SJSA1 (cell line): ENCODE measurements at places on chromosomes 2 and 18.

DNA sequence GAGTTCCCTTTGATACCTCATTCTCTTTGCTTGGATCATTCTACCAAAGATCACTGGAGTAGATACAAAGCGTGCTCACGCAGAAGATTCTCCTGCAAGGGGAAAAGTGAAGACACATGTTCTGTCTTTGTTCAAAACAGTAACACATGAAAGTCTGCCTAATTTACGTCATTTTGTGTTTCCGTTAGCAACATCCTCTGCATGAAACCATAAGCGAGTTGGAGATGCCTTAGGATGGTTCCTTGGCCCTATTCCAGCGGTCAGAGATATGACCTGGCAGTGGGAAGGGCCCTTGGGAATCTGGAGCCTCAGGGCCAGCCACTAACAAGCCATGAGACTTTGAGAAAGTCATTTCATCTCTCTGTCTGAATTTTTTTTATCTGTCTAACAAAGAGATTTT lies 180.9 kb upstream of the TWIST2 start:
- H3K4me1 ChIP-seq = no peaks in the 10 kb centered on the region
- DNase-seq = no peak
- H3K36me3 ChIP-seq = no peaks in the 10 kb centered on the region
- no peak overlapping the region for H3K27ac ChIP-seq
- no peaks in the 10 kb centered on the region; the same call in 1 of the 2 replicates for H3K27me3 ChIP-seq

GRCh38 chr2:164182116-164182627 lies 439.1 kb downstream of the GRB14 start:
- no peaks in the 10 kb centered on the region for H3K36me3 ChIP-seq
- no peaks in the 10 kb centered on the region for H3K4me1 ChIP-seq
- H3K4me3 ChIP-seq = no peak overlapping the region

DNA sequence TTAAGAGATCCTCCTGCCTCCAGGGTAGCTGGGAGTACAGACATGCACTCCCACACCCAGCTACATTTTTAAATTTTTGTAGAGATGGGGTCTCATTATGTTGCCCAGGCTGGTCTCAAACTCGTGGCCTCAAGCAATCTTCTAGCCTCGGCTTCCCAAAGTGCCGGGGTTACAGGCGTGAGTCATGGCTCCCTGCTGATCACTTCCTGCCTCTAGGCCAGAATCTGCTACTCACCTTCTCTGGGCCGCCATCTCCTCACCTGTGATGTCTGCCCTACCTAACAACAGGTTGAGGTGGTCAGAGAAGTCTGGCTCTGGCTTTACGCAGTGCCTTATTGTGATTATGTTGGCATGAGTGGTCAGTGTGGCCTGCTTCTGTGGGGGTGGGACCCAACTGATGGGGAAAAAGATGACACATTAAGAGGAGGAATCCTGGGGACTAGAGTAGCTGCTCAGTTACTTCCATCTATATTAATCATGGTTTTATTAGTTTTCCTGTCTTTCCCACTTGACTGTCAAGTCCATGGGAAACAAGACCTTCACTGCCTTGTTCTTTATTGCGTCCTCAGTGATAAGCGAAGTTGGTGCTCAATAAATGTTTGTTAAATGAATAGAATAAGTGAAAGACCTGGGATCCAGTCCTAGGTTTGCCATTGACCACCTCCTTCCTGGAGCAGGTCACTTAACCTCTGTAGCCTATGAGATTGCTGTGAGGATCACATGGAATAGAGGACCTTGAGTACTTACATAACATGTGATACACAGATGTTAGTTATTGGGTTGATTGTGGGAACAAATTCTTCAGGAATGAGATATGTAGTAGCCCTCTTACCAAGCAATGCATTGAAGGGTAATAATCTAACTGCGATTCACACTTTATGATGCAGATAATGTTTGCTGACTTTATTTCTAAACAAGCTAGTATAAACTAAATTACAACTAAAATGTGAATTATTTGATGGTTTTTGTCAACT lies 15.7 kb downstream of the KCTD1 start:
- no peak overlapping the region for H3K4me3 ChIP-seq
- no peak overlapping the region for H3K27ac ChIP-seq
- no peak for DNase-seq

- no peaks in the 10 kb centered on the region for H3K36me3 ChIP-seq
- no peaks in the 10 kb centered on the region for H3K4me1 ChIP-seq
- H3K27me3 ChIP-seq = no peaks in the 10 kb centered on the region
- no peak overlapping the region for H3K4me3 ChIP-seq
- DNase-seq = no peak
Observed at GRCh38 chr2:64760128-64760527, 106.4 kb upstream of the SERTAD2 start.

GRCh38 chr2:201839727-201840126 lies 33.4 kb downstream of the CDK15 start:
- H3K27me3 ChIP-seq = no peaks in the 10 kb centered on the region
- no peak overlapping the region for H3K27ac ChIP-seq
- H3K36me3 ChIP-seq = no peaks in the 10 kb centered on the region
- H3K4me1 ChIP-seq = peaks cover 12% of the 10 kb centered on the region
- H3K4me3 ChIP-seq = no peak overlapping the region

DNA sequence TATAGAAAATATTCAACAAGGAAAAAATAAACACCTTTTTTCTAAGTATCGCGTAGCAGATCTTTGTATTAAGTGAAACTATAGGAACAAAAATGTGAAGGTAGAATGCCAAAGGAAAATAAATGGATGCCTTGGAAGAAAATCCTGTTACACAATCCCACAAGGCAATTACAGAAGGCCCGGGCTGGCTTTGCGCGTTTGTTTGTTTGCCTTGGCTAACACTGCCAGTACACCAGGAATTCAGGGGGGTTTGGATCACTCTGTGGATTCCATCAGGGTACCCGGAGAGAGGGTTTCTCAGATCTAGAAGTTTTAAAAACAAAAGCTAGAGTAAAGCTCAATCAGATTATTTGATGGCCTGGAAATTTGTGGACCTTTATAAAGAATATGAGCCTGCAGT lies 478.3 kb downstream of the FBXO15 start:
- DNase-seq = peak; percentile 39
- H3K4me1 ChIP-seq = peaks cover 10% of the 10 kb centered on the region
- H3K36me3 ChIP-seq = no peaks in the 10 kb centered on the region
- H3K4me3 ChIP-seq = no peak overlapping the region
- H3K27me3 ChIP-seq = no peaks in the 10 kb centered on the region
- peak overlapping the region; percentile 28; the same call in 1 of the 2 replicates for H3K27ac ChIP-seq

DNA sequence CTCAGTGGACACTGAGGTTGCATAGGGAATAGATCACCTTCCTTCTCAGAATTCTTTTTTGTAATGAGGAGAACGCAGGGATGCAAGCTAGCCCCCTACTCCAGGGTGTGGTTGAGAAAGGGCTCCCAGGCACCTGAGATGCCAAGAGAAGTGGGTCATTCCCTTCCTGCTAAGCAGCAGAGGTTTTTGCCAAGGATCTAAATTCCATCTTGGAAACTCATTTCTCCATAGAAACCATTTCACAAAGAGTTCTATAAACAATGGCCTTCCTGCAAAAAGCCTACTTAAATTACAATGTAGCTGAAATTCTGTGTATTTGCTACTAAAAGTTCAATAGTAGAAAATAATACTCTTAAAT lies 3.7 kb upstream of the PPP3R1 start:
- H3K4me1 ChIP-seq = peaks cover 48% of the 10 kb centered on the region
- no peak overlapping the region for H3K4me3 ChIP-seq
- peaks cover 8% of the 10 kb centered on the region for H3K36me3 ChIP-seq

GRCh38 chr2:47295131-47295980 lies 107.6 kb upstream of the MSH2 start:
- no peak overlapping the region for H3K27ac ChIP-seq
- no peak overlapping the region for H3K4me3 ChIP-seq
- H3K4me1 ChIP-seq = peaks cover 14% of the 10 kb centered on the region
- no peaks in the 10 kb centered on the region for H3K36me3 ChIP-seq
- no peak for DNase-seq

- H3K4me1 ChIP-seq = no peaks in the 10 kb centered on the region
- no peak overlapping the region for H3K27ac ChIP-seq
- no peak for DNase-seq
Observed at GRCh38 chr2:53818854-53819435, 32.1 kb downstream of the ERLEC1 start.

GRCh38 chr2:223945755-223946154 lies 620 bp upstream of the WDFY1 start:
- H3K27me3 ChIP-seq = no peaks in the 10 kb centered on the region
- no peak for DNase-seq
- H3K4me3 ChIP-seq = no peak overlapping the region
- peaks cover 19% of the 10 kb centered on the region for H3K36me3 ChIP-seq

- H3K4me1 ChIP-seq = no peaks in the 10 kb centered on the region
- no peaks in the 10 kb centered on the region for H3K36me3 ChIP-seq
- H3K4me3 ChIP-seq = no peak overlapping the region
- no peak for DNase-seq
- peaks cover 12% of the 10 kb centered on the region for H3K27me3 ChIP-seq
- no peak overlapping the region for H3K27ac ChIP-seq
Observed at GRCh38 chr2:240757086-240757614, 62.9 kb downstream of the KIF1A start.

- no peak for DNase-seq
- H3K27me3 ChIP-seq = no peaks in the 10 kb centered on the region
- H3K4me1 ChIP-seq = no peaks in the 10 kb centered on the region
- no peak overlapping the region for H3K27ac ChIP-seq
- H3K4me3 ChIP-seq = no peak overlapping the region
Observed at GRCh38 chr2:67070826-67071225, 326.3 kb upstream of the ETAA1 start.

- no peak for DNase-seq
- no peaks in the 10 kb centered on the region for H3K27me3 ChIP-seq
- no peak overlapping the region for H3K27ac ChIP-seq
- H3K4me3 ChIP-seq = no peak overlapping the region
- peaks cover 17% of the 10 kb centered on the region for H3K4me1 ChIP-seq
- peaks cover 41% of the 10 kb centered on the region for H3K36me3 ChIP-seq
Observed at GRCh38 chr18:58915006-58915799, 50.5 kb downstream of the ZNF532 start.

DNA sequence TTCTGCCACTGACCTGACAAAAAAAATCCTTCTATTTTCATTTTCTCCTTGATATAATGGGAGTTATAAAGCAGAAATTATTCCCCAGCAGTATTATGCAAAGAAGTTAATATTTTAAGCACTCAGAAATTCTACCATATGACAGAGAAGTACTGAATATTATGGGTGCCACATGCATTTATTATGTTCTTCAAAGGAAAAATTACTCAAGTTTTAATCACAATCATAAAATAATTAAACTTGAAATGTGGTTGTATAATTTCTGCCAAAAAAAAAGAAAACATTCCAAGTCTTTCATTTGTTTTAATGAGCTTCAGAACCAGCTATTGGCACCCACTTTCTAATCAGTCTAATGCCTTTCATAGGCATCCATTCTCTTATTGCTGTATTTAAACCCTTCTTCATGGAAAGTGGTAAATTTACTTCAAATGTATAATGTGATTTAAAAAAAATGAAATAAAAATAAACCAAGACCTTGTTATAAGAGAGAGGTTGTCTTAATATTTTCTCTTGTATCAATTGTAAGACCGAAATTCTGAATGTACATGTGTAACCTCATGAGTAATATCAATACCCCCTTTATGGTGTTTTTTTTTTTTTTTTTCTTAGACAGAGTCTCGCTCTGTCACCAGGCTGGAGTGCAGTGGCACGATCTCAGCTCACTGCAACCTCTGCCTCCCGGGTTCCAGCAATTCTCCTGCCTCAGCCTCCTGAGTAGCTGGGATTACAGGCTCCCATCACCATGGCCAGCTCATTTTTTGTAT lies 302.3 kb downstream of the IRS1 start:
- no peaks in the 10 kb centered on the region for H3K4me1 ChIP-seq
- no peaks in the 10 kb centered on the region for H3K27me3 ChIP-seq
- no peak for DNase-seq

DNA sequence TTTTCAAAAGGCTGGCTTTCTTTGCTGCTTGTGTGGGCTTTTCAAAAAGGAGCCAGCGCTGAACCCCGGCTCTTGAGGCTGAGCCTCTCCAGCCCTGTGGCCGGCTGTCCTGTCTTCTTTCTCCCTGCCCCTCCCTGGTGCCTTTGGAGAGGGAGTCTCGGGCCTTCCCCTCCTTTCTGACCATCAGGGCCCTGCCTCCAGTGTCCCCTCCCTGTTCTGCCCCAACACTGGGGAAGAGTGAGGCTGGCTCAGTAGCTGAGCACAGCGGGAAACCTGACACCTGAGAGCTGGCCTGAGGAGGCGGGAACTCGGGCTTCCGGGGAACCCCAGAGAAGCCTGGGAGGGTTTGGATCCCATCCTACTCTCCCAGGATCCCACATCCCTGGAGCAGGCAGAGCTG lies 232.1 kb downstream of the LOXHD1 start:
- H3K4me1 ChIP-seq = no peaks in the 10 kb centered on the region
- no peak for DNase-seq
- no peaks in the 10 kb centered on the region for H3K27me3 ChIP-seq
- H3K36me3 ChIP-seq = no peaks in the 10 kb centered on the region
- H3K27ac ChIP-seq = no peak overlapping the region

DNA sequence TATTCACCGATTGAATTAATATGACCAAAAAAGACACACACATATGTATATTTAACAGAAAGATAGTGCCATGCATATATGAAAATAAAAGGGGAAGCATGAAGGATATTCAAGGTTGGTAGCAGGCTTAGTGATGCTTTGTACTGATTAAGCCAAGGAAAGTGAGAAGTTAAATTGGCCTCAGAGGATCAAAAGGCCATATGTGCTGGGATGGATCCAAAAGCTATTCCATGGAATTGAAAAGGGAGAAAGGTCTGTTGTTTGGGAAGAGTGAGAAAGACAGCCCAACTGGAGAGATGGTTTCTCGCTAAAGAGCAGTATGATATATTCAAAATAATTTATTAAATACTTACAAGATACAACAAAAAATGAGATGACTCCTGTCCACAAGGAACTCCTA lies 65.9 kb downstream of the INSIG2 start:
- no peaks in the 10 kb centered on the region for H3K4me1 ChIP-seq
- H3K4me3 ChIP-seq = no peak overlapping the region
- DNase-seq = no peak
- H3K27me3 ChIP-seq = peaks cover 3% of the 10 kb centered on the region; the same call in 1 of the 2 replicates

- no peaks in the 10 kb centered on the region for H3K36me3 ChIP-seq
- H3K4me3 ChIP-seq = no peak overlapping the region
- no peaks in the 10 kb centered on the region for H3K27me3 ChIP-seq
- no peak for DNase-seq
- no peak overlapping the region for H3K27ac ChIP-seq
- H3K4me1 ChIP-seq = no peaks in the 10 kb centered on the region
Observed at GRCh38 chr18:51157215-51157614, 40.3 kb downstream of the MEX3C start.

GRCh38 chr18:63619661-63620060 lies 24.4 kb downstream of the SERPINB4 start:
- no peaks in the 10 kb centered on the region for H3K4me1 ChIP-seq
- DNase-seq = no peak
- H3K4me3 ChIP-seq = no peak overlapping the region
- H3K27me3 ChIP-seq = no peaks in the 10 kb centered on the region
- H3K27ac ChIP-seq = no peak overlapping the region

DNA sequence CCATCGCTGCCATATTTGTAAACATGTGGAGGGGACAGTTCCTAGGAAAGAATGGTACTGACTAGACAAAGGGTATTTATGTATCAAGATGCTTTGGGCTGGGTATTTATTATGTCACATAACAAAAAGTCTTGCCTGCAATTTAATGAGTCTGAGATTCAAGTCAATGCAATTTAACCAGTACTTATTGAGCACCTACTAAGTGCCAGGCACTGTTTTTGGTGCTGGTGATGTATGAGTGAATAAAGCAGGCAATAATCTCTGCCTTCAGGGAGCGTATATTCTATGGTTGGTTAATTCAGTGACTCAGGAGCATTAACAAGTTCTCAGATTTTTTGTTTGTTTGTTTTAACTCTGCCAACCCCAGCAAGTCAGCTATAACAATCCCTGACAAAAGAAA lies 24.6 kb upstream of the ACVR1 start:
- no peak overlapping the region for H3K4me3 ChIP-seq
- H3K27ac ChIP-seq = no peak overlapping the region
